ENCODE measurements at places on chromosomes 2 and 18. TPM values are rescaled to one million over a fixed set of nuclear protein-coding genes. Genes with fewer than 3 reads are reported as not detected.

GRCh38 chr2:219419331-219420197 is 1.4 kb downstream of the DES start:
- DNase-seq = no peak

- no peak for DNase-seq
Observed at GRCh38 chr2:42554392-42554791, 14.0 kb upstream of the MTA3 start.

GRCh38 chr18:13612196-13612997 is 114.0 kb downstream of the FAM210A start:
- no peak for DNase-seq

Gene AQP12B
- 1.1 TPM for polyA plus RNA-seq
